ENCODE measurements at places on chromosomes 1 and 21.

- no peak for DNase-seq
These were observed 209.7 kb downstream of the SETD4 start for GRCh38 chr21:35850542-35851103.

GRCh38 chr21:31162079-31162699, 123.9 kb upstream of the KRTAP19-8 start:
- DNase-seq: no peak

GRCh38 chr1:31658721-31659120, 14.0 kb upstream of the PEF1 start:
- no peak for DNase-seq

DNA sequence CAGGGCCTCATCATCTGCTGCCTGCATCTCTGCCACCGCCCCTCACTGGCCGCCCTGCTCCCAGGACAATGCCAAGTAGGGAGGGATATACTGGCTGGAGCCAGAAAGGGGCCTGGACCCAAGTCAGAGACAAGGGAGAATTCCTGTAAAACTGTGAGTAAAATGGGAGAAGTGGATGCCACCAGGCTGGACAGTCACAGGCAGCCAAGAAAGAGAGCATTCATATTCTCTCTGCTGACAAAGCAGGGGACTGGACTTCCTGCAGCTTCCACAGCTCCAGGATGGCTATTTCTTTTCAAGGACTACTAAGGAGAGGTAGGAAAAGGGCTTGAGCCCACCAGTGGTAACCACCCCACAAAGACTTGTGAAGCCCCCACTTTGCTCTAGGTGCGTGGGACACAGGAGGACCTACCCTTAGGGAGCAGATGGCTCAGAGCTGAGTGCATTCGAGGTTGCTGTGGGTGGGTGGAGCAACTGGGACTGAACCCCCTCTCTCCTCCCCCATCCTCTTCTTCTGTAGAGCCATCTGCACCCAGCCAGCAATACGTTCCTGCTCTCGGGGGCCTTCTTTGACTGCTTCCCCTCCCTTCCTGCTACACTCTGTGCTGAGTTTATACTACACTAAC, 57.5 kb downstream of the GLIS1 start:
- no peak for DNase-seq

DNA sequence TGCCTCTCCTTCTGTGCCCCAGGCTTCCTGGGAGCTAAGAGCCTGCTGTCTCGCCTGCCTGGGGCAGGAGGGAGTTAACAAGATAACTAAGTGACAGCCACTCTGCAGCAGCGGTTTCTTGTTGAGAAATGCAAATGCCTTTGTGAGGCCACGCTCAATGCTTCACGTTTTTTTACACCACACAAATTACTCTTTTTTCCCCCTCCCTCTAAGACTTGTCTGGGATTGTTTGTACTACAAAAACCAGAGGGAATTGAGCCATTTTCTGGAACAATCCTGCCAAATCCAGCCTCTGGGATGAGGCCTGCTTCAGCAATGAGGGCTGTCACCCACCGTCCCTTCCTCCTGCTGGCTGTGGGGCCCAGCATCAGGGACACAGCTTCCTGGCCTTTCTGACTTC, 119.6 kb downstream of the ACTL8 start:
- DNase-seq: no peak

- no peak for DNase-seq
These were observed 71.4 kb downstream of the MRPL39 start for GRCh38 chr21:25535849-25536248.

DNA sequence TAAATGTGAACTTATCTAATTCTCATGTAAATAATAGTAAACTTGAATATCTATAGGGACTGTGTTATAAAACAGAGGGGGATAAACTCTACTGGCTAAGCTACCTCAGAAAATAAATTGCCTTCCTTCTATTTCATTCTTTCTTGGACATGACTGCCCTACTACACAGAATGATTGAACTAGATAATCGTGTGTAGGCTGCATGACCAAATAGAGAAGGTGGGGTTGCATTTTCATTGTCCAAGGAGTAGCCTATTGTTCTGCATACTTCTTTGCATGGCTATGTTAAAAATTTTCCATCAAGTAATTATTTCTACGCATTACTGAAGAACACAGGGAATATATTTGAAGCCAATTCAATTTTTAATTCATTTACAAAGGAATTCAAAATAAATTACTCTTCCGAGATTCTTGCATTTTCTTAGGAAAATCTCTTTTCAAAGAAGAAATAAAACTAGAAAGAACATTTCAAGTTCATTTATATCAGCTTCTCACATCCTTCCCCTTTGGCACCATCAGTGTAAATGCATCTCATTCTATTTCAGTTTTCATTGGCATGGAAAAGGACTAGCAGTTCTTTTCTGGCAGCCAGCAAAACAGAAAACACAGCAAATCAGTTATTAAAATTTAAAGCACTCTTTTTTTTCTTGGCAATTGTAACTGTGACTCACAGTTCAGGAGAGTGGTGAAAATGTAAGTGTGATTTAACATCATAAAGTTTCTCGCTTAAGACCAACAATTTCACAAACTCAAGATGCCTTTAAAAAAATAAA, 714.7 kb downstream of the NCAM2 start:
- DNase-seq: no peak

DNA sequence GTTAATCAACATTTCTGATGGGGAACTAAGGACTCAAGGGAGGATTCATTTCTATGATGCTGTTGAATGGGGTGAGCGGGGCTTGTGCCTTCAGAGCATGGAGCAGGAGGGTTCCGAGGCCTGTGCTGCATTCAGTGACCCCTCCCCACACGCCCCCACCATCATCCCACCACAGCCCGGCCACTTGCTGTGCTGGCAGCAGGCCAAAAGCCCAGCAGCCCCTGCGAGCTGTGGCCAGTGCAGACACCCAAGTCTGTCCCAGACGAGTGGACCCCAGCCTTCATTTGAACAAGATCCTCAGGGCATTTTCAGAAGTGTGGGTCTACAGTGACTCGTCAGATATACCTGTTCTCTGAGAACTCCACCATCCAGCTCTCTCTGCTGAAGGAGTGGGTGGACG, 242.0 kb downstream of the GRIK3 start:
- no peak for DNase-seq

DNA sequence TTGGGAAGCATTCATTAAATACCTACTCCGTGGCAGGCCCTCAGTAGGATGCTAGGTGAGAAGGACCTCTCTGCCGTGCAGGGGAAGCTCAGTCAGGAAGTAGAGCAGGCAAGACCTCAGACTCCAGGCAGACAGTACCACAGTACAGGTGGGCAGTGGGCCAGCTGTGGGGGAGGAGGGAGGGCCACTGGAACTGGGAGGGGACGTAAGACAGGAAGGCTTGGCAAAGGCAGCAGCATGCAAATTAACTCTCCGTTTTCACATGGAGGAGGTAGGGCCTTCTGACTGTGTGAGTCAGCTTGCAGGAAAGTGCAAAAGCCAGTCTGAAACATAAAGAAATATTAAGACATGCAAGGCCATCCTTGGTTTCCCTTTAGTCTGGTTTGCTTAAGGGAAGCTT, 157.7 kb downstream of the TRIM33 start:
- DNase-seq: no peak

DNA sequence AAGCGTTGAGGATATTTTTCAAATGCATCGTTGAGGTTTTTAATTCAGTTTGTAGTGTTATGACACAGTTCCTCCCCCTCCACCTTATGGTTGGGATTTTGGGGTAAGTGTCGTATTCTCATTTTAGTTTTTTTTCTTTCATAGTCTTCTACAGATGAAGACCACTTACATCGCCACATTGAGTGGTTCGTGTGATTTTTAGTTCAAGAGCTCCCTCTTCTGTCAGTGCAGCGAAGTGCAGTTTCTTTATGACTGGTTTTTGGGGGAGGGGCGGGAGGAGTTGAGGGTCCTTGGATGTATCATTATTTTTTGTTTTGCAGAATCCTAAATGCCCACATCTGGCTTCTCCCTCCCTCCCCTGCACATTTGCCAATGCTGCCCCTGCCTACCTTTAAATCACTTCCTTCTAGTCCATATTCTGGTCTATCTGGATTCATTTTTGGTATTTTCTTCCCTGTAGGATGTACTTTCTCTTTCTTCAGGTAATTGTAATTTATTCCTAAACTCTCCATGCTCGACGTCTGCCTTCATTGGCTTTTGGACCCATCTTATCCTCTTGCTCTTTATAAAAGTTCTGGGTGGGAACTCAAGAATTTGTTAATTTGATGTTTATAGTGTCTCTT, 433.1 kb downstream of the CAMTA1 start:
- no peak for DNase-seq

GRCh38 chr1:231074046-231074445, 34.0 kb upstream of the FAM89A start:
- no peak for DNase-seq

DNA sequence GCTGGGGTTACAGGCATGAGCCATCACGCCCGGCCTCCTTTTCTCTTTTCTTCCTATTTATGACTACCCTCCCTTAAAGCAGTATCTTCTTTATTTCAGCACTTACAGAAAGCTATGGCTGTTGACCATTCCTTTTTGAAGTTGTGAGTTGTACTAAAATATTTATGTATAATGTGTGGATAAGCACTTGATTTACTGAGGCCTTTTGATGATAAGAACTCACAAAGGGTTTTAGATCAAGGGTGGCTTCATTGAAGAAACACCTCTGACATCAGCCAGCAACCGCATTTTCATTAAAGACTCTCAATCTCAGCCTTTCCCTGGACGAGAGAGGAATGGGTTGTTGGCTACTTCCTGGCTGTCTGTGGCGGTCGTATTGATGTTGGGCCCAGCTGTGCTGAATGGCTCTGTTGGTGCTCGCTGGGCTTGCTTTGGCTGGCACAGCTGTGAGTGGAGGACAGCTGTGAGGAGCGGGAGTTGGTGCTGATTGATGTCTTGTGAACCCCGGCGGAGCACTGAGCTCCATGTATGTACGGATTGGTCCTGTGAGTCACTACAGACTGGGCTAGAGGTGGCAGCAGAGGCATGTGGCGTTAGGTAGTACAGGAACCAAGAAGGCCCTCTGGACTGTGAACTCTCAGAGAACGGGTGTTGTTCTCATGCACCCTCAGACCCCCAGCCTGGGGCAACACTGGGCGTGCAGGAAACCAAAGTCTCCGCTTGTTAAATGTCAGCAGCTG, 208.8 kb downstream of the KIF26B start:
- DNase-seq: no peak

- DNase-seq: no peak
These were observed 29.6 kb downstream of the KCNC4 start for GRCh38 chr1:110239441-110240430.

GRCh38 chr1:152880316-152880715, 2.2 kb downstream of the SMCP start:
- DNase-seq: no peak

GRCh38 chr1:16409536-16410152, 27.6 kb downstream of the SPATA21 start:
- no peak for DNase-seq

GRCh38 chr1:174837386-174837785, 162.4 kb upstream of the CACYBP start:
- DNase-seq: no peak

- no peak for DNase-seq
These were observed 167.9 kb downstream of the ASTN1 start for GRCh38 chr1:176996456-176997090.

GRCh38 chr1:116692879-116693278, 25.3 kb upstream of the IGSF3 start:
- DNase-seq: no peak

DNA sequence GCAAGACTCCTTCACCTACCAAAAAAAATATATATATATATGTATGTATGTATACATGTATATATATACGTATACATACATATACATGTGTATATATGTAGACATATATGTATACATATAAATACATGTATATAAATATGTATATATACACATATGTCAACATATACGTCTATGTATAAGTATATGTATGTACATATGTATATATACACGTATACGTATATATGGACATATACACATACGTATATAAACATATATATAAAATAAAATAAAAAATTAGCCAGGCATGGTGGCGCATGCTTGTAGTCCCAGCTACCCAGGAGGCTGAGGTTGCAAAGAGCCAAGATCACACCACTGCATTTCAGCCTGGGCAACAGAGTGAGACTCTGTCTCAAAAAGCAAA, 31.6 kb downstream of the BRWD1 start:
- no peak for DNase-seq

- DNase-seq: no peak
These were observed 21.8 kb downstream of the HIPK1 start for GRCh38 chr1:113950908-113951307.

- DNase-seq: no peak
These were observed 141.4 kb downstream of the SMYD3 start for GRCh38 chr1:246365708-246366107.

DNA sequence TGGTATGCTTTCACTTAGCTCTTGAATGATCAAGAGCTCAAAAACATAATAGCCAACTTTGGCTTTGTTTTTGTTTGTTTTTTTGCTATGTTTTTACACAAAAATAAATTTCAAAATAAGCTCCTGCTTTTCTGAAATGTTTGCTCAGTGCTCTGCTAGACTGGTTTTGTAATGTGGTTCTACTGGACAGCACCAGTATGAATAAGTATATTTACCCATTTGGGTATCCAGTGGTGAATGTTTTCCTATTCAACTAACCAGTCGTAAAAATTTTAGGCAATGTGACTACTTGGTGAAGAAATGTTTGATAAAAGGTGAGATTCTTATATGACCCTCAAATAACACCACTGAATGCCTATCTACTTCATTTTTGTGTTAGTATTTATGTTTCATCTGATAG, 308.6 kb downstream of the PTPRC start:
- no peak for DNase-seq

DNA sequence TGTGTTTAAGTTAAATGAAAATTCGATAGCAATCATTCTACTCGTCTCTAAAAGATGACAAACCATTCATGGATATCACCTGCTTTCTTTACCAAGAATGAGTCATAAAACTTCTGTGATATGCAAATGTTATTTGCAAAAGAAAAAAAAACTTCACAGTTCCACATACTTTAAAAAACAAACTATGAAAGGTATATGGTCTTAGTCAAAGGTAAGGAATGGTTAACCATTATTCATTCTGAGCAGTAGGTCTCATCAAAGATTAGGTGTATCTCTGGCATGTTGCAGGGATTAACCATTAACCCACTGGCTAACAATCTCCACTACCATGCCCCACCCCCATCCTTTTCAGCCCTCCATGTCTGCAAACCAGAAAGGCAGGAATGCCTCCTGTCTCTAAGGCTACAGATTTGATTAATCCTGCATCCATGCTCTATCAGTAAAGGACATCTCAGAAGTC, 44.4 kb downstream of the PTPN14 start:
- DNase-seq: no peak

GRCh38 chr1:118201524-118201923, 16.5 kb upstream of the SPAG17 start:
- DNase-seq: no peak

GRCh38 chr1:103191327-103191726, 83.0 kb upstream of the COL11A1 start:
- no peak for DNase-seq

DNA sequence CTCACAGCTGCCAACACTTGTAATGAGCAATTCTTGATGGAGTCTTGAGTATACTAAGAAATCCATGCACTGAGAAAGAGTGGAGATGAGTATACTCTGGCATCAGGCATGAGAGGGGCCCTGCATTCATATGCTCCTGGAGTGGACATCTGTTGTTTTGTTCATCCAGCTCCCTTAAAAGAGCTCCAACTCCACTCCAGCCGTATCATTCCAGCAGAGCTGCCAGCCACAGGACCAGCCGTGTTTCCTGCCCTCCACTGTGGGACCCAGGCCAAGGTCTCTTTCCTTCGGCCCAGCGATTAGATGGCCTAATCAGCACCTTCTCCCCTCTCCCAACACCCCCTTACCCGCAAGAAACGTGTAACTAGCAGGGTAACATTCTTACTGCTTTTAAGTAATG, 144.5 kb downstream of the OMA1 start:
- DNase-seq: no peak

All from esophagus squamous epithelium (tissue), 5 donors.